ENCODE measurements at places on chromosomes 7 and 10.

GRCh38 chr10:74917481-74918077 lies 91.2 kb downstream of the KAT6B start:
- DNase-seq: no peak

DNA sequence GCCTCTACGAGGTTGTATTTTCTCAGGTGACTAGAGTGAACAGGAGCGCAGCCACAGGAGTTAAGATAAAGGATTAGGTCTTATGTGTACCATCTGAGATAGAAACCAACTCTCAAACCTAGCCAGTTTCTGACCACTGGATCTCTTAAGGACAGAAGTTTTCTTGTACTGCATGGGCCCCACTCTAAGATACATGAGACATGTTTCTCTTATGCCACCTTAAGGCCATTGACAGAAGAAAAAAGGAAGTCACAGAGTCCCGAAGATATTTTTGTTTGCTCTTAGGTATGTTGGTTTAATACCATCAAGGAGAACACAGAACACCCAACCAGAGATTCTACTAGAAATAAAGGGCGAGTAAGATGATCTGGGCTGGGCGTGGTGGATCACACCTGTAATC lies 335.8 kb downstream of the FRMD4A start:
- DNase-seq: no peak

- DNase-seq: no peak
Observed at GRCh38 chr7:157540606-157541294, 203.9 kb downstream of the DNAJB6 start.

GRCh38 chr7:116886543-116887156 lies 24.3 kb downstream of the CAPZA2 start:
- no peak for DNase-seq

GRCh38 chr10:14220026-14220425 lies 110.7 kb downstream of the FRMD4A start:
- DNase-seq: no peak

GRCh38 chr10:92657024-92657423 lies 32.7 kb upstream of the HHEX start:
- no peak for DNase-seq

DNA sequence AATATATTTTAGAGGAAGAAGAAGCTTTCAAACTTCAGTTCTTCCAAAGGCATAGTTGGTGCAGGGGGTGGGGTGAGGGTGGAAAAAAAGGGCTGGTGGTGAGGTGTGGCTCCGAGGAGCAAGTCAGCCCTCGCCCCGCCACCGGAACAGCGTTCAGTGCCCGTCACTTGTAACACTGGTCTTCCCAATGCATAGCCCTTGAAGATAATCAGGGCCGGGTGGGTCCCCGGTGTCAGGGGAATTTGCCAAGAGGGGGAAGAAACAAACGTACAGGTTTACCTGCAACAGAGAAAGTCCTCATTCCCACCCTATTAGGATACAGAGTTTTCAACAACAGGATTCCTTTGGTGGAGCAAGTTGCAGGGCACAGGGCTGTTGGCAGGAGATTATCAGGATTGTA lies 1.5 kb downstream of the SVOPL start:
- no peak for DNase-seq

DNA sequence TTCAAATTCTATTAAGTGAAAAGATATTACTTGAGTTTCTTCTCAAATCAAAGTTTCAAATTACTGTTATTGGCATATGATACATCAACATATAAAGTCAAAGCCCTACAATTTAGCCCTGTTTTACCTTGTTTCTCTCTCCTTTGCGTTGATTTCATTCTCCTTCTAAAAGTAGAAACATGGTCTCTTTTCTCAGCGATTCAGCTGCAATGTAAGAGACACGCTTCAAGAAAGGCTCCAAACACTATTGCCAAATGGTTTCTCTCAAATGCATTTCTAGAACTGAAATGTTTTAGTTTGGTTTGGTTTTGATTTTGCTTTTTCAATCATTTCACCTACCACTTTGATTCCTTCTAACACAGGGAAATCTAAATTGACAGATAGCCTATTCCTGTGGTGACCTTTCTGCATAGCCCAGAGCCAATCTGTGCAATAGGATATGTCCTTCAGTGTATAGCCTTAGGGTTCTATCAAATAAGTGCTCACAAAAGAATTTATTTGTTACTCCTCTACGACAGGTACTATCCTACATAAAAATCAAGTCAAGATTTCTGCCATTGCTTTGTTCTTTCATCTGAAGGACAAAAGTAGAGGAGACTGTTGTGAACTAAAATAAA lies 47.3 kb downstream of the CTNNA3 start:
- no peak for DNase-seq

- DNase-seq: no peak
Observed at GRCh38 chr10:124353896-124354295, 64.8 kb downstream of the OAT start.

GRCh38 chr10:3525832-3526449 lies 259.1 kb downstream of the KLF6 start:
- DNase-seq: no peak

- no peak for DNase-seq
Observed at GRCh38 chr7:14419531-14419930, 430.1 kb upstream of the ETV1 start.

DNA sequence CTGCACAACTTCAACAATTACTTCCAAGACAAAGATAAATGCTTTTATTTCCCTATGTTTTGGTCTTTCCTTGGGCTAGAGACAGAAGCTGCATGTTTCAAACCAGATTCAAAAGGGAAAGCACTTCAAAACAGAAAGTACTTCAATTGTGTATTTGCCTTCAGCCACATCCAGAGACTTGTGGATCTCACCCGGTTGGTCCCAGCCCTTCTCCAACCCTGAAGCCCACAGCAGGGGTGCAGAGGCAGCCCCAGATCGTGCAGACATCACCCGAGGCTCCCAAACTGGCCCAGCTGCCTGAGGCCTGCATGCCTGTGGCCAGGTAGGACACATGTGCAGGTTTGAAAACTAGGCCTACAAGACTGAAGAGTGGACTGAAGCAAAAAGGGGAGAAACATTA lies 80.8 kb downstream of the ALOX5 start:
- DNase-seq: no peak

DNA sequence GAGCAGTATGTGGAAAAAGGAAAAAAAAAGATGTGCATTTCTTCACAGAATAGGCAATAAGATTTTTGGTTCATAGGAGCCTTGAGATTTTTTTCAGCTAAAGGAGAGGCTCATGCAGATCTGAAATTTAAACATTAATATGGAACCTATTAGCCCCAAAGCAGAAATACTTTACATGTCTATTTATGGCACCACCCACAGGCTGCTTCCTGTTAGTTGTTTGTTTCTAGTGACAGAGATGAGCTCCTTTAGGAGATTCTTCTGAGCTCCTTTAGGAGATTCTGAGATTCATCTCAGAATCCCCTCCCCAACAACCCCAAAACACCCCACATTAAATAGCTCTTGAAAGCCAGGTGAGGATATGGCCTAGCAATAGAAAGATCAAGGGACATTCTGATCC lies 27.9 kb upstream of the HPS1 start:
- DNase-seq: no peak

- DNase-seq: no peak
Observed at GRCh38 chr7:31028417-31028992, 23.6 kb upstream of the ADCYAP1R1 start.

DNA sequence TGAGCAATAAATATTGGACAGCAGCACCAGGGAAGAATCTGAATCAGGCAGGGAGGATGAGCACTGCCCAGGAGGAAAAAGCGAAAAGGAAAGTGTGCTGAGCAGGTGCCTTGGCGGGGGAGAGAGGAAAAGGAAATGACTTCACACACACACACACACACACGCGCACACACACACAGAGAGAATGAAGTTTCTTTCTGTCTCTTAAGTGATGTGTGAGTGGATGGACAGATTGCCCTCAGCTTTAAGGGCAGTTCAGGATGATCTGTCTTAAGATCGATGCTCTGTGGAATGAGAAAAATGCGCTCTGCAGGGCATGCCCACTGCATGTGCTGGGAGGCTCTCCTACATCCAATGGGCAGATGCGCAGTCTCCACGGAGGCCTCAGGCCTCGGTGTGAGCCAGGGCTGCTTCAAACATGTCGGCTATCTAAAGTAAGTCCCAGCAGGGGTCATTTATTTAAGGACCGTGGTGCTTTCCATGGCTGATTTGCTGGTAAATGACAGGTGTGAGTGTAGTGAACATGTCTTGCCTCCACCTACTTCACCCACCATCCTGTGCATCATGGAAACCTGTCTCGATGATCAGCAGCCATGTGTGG lies 2.5 kb upstream of the ACBD5 start:
- DNase-seq: peak; percentile 56

DNA sequence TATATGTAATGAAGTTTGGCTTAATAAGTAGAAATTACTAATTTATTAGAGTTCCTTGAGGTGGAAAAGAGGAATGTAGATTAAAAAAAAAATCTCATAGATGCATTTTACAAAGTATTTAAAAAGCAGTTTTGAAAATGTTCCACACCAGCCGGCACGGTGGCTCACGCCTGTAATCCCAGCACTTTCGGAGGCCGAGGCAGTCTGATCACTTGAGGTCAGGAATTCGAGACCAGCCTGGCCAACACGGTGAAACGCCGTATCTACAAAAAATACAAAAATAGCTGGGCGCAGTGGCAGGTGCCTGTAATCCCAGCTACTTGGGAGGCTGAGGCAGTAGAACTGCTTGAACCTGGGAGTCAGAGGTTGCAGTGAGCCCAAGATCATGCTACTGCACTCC lies 3.2 kb upstream of the CHRM2 start:
- no peak for DNase-seq

DNA sequence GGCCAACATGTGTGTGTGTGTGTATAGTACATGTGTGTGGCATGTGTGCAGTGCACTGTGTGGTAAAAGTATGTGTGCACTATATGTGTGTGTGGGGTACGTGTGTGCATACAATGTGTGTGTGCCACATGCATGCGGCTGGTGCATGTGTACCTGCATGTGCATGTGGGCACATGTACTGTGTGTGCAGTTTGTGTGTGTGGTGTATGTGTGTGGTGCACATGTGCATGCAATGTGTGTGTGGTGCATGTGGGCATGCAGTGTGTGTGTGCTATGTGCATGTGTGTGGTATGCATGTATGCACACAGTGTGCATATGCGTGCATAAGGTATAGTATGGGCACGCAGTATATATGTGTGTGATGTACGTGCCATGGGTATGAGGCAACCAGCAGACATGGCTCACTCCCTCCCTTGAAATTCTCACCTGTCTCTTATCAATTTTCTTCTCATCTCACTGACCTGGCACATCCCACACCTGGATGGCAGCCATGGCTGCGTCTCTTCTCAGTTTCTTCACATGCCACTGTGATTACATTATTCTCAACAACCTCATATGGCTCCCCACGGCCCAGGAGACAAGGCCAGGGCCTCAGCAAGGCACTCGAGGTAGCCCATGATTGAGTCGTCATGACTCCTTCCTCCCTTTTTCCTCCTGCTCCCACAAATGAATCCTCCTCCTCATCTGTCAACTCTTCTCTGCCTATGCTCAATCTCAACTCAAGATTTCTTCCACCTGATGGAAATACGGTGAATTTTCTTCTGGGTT lies 57.0 kb downstream of the NUDCD3 start:
- DNase-seq: no peak

DNA sequence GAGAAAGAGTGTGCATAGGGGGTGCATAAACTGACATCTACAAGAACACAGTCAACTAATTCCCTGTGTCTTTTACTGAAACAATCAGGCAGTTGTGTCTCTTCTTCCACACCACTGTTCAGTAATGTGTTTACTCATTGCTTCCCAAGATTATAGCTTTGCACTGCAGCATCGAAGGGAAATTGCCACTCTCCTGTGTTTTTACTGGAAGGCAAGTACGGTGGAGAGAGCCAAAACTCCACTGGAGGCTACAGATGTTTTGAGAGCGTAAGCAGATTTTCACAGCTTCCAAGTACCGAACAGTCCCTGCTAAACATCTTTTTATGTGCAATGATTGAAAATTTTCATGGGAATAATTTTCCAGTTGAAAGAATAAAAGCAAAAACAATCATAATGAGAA lies 510.5 kb upstream of the AKR1E2 start:
- DNase-seq: no peak

GRCh38 chr7:105786520-105787470 lies 89.6 kb downstream of the ATXN7L1 start:
- no peak for DNase-seq

DNA sequence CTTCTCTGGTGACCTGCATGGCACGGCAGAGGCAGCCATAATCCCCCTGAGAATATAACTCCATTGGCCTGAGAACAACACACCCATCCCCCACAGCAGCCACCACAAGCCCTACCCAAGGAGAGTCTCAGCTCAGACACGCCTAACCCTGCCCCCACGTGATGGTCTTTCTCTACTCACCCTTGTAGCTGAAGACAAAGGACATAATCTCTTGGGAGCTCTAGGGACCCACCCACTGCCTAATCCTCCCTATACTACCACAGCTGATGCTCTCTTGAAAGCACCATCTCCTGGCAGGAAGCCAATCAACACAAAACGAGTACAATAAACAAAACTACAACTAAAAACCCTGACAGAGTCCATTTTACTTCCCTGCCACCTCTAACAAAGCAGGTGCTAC lies 30.7 kb upstream of the HPSE2 start:
- no peak for DNase-seq

DNA sequence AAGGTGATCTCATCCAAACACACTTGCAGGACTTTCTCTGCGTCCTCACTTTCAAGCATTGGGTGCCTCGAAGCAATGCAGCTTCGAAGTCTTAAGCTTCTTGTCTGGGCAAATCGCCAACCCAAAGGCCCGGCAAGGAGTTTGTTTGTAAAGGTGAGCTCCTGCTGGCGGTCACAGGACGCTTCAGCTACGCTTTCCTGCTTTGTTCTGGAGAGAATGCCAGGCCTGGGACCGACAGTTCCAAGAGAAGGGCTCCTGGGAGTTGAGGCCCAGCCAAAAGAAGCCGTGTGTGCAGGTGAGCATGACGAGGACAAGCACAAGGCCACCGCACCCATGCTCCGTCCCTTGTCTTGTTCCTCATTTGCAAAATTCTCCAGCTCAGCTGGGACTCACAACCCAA lies 106.6 kb upstream of the DOCK1 start:
- DNase-seq: no peak

- DNase-seq: no peak
Observed at GRCh38 chr10:131440405-131441360, 129.2 kb upstream of the TCERG1L start.

GRCh38 chr7:48040944-48041652 lies 5.8 kb downstream of the C7orf57 start:
- no peak for DNase-seq

GRCh38 chr7:78101076-78101475 lies 302.5 kb downstream of the PHTF2 start:
- DNase-seq: no peak

Data from stimulated activated CD4-positive, alpha-beta T cell treated with anti-CD3 and anti-CD28 coated beads, TNF-alpha, amount 100 ng/mL, for 4 hours (primary cell).